NCI-H1930 (cell line): ENCODE measurements at places on chromosomes 4 and X.

DNA sequence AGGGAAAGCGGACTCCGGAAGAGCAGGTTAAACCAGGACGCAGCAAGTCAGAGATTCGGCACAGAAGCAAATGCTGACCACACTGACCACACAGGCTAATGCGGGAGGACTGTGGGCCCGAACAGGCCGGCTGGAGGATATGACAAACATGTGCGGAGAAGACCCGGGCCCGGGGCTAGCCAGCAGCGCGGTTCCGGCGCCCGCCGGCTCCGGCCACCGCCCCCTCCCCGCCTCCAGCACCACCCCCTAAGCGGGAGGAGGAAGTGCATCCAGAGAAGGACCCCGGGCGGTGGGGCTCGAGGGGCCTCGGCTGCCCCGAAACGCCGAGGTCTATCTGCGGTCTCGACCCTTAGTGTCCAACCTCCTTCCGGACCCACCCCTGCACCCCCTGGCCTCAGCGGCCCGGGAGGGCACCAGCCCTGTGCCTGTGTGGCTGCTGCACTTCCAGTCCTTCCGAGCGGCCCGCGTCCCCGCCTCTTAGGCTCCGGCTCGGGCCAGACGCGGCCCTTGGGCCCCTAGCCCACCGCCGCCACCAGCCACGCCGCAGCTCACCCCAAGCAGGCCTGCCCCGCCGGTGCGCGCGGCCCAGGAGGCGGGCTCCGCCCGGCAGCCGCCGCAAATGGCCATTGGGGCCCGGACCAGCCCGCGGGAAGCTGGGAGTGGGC lies 2.1 kb downstream of the ELOVL6 start:
- peak; percentile 56 for DNase-seq

DNA sequence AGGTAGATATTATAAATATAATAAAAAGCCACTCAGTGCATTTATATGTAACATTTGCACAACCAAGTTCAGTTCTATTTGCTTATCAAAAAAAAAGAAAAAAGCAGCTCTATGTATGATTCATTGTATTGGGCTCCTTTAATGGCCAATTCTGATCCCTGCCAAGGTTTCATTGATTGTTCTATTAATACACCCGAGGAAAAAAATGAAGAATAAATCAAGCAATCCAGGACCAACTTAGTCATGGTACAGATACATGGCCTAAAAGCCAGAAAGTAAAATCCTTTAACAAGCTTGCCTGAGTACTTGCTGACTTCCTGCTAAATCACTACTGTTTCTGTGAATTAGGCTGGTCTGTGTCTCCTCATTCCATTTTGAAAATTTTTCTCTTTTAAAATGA lies 77.6 kb upstream of the PCDH7 start:
- DNase-seq = no peak

- DNase-seq = no peak
Observed at GRCh38 chr4:75496406-75496805, 17.8 kb downstream of the RCHY1 start.

DNA sequence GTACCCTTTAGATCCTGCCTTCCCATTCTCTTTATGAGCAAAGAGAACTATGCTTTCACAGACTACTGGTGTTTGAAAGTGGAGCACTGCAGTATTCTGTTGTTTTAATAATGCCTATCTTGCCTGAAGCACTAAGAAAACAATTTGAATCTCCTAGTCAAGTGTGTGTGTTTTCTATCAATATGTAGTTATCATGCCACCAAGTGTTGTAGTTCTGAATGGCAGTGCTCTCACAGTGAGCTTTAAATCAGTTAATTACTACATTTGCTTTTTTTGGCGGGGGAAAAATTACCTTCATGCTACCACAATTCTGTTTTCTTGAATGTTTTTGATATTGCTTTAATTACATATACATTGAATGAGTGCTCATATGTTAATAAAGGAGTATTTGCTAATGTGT lies 143.6 kb upstream of the FAM47A start:
- no peak for DNase-seq

- peak; percentile 60 for DNase-seq
Observed at GRCh38 chr4:107115185-107115847, 79.2 kb upstream of the DKK2 start.

GRCh38 chr4:26321373-26322221 lies 783 bp downstream of the RBPJ start:
- DNase-seq = no peak

DNA sequence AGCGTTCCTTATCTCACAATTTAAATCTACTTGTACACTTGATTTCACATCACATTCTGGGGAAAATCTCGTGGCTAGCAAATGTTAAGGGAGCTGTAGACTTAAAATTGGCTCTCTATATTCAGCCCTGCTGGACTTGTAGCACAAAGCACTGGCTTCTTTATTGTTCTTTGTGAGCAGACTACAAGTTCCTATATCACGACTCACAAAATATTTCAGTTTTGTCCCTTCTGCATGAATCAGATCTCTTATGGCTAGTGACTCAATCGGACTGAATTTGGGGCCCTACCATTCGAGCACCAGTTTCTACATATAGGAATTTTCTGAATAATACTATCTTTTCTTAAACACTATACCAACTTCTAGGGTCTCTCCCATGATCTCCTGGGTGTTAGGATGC lies 390.1 kb downstream of the ADAM29 start:
- DNase-seq = no peak

DNA sequence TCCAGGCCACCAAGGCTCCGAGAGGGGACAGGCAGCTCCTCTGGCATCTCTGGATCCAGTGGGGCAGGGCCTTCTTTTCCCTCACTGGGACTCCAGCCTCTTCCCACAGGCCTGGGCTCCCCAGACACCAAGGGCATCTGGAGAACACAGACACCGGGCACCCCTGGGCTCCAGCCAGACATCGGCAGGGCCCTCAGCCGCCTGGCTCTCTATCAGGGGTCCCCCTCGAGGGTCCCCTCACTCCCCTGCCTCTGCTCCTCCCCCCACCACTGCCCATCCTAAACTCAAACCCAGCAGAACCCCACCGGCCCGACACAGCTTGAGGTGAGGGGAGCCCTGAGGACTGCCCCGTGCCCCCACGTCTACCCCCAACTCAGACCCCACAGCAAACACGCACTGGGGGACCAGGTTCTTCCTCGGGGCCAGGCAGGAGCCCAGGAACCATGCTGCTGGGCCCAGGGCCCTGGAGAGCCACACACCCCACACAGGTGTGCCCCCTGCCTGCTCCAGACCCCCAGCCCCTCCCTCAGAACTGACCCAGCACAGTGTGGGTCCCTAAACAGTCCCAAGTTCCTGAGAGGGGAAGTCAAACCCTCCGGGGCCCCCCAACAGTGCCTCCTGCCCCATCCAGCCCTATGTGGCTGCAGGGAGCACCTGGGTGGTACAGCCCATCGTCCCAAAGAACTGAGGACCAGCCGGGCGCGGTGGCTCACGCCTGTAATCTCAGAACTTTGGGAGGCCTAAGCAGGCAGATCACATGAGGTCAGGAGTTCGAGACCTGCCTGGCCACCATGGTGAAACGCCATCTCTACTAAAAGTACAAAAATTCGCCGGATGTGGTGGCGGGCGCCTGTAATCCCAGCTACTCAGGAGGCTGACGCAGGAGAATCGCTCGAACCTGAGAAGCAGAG lies 86.8 kb downstream of the FAM53A start:
- DNase-seq = no peak

DNA sequence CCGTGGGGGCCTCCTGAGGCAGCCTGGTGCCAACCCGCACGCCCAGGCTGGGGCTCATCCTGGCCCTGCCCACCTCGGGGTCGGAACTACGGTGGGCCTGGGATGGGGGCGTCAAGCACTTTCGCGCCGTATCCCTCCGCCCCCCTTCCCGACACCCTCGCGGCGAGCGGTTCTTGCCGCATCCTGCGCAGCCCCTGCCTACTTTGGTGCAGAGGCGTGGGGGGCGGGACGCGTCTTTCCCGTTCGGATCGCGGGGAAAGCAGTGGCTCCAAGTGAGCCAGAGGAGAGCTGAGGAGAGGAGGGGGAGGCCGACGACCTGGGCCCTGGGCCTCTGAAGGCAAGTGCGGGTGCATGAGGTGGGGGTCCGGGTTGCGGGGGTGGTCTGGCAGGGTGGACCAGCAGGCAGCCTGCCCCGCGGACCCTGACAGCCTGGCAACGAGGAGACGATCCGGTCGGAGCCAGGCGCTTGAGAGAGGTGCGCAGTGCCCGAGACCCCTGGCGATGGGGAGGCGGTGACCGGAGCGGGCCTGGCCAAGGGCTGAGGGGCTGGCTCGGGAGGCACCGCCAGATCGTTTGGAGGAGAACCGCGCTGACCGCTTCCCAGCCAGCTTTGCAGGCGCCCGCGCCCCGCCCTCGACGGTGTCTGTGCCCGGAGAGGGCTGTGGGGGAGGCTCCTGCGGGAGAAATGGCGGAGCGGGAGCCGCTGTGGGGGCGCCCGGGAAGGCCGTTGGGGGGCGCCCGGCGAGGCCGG lies at the start of gene GPRASP2:
Gene GPRASP2 (plus strand): TSS at position 233 of the 751 bp plus-strand sequence. CDS start 2,422 bp downstream, outside the sequence.
- peak; percentile 35 for DNase-seq

DNA sequence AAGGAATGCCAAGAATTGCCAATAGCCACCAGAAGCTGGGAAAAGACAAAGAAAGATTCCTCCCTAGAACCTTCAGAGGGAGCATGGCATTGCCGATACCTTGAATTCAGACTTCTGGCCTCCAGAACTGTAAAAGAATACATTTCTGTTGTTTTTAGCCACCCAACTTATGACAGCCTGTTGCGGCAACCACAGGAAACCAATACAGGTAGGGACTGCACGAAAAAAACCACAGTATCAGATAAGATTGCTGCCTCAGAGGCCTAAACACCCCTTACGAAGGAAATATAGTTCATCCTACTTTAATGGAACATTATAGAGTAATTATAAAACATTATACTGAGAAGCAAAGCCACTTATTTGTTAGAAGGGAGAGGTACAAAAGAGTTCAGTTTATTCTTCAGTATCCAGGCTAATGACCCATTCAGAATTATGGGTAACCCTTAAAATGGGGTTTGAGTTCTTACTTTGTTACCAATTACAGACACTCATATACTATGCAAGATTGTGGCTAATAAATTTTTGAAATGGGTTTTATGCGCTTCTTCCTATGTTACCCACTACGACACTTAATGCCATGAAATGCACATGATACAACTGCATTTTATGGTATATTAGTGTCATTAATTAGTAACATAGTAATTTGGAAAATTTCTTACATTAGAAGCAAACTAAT lies 37.4 kb upstream of the SMIM10L2A start:
- no peak for DNase-seq

DNA sequence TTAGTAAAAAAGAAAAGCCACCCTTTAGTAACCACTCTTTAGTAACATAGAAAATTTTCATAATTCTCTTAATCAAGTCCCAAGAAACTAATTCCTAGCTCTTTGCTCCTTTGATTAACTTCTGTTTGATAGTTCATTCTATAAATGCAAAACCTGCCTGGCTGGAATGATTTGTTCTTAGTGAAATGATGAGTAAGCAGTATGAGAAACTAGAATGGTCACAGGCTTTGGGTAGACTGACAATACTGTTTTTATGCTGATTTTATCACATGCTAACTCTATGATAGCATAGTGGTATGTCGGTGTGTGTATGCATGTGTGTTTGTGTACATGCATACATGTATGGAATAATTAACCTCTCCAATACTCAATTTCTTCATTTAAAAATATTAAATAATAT lies 81.2 kb downstream of the SYTL5 start:
- no peak for DNase-seq

DNA sequence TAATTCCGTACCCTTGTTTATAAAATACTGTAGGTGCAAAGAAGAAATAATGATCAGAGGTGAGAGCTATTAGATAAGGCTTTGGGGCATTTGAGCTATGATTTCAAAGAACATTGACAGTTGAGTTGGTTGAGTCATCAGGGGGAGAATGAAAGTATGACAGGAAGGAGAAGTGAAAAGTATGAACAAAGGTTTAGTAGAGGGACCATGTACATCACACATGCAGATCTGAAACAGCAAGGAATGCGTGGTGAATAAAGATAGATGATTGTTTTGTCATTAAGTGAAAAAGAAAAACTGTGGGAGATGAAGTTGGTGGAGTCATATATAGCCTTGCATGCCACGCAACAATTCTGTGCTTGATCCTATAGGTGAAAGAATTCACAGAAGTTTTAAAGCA lies 163.1 kb downstream of the ARAP2 start:
- DNase-seq = no peak

DNA sequence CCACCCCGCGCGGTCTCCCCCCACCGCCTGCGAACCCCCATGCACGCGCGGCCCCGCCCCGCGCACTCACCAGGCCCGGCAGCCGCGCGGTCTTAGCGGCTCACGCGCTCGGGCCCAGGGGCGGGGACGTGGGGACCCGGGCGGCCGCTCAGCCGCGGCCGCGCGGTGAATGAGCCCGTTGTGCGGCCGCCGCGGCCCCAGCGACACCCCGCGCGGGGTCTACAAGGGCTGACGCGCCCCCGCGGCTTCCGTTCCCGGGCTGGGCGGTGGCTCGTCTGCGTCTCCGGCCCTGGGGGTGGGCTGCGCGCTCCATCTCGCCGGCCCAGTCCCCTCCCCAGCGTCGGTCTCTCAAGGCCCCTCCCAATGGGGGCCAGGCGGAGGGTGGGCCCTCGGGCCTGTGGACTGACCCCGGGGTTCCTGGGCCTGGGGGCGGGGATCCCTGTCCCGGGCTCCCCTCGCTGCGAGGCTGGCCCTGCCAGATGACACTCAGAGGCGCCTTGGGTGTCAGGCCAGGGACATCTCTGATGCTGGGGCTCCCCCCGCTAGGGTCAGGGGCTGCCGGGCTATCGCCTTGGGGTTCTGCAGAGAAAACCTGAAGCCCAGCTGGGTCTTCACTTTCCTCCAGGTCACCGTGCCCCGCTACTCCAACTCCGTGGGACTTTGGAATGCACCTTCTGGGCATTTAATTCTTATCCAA lies 4.3 kb upstream of the SLC26A1 start:
- DNase-seq = no peak

GRCh38 chr4:91488946-91489345 lies 814.8 kb upstream of the GRID2 start:
- no peak for DNase-seq
